ENCODE measurements at places on chromosomes 5 and 9.

DNA sequence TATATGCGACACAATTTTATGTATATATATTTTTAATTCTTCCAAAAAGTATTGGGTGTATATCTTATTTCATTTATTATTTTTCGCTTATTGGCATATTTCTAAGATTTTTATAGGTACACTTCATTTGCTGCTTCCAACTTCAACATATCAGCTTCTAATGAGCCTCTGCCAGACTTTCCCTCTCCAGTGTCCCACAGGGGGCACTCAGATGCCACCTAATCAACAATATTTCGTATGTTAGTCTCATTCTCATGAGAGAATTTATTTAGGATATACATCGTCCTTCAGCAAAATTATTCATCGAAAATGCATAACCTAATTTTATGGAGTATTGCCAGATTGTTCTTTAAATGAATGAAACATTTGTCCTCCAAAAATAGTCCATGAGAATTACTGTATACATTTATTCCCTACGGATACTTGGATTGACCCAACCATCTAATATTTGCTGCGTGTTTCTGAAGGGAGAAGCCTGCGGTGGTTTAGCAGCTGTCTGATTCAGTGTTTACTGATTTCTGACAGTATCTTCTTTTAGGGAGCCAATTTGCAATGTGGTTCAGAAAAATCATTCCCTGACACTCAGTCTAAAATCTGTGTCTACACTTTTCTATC lies 100.6 kb upstream of the SELENOP start:
- H3K4me3 ChIP-seq = no peak overlapping the region
- DNase-seq = peak; percentile 16
- H3K4me1 ChIP-seq = no peaks in the 10 kb centered on the region
- no peaks in the 10 kb centered on the region for H3K36me3 ChIP-seq
- H3K27me3 ChIP-seq = peaks cover 27% of the 10 kb centered on the region

- peak overlapping the region; percentile 71 for H3K27ac ChIP-seq
- peak; percentile 36 for DNase-seq
- no peaks in the 10 kb centered on the region for H3K36me3 ChIP-seq
- no peaks in the 10 kb centered on the region for H3K27me3 ChIP-seq
- peaks cover 19% of the 10 kb centered on the region for H3K4me1 ChIP-seq
Observed at GRCh38 chr9:589723-590122, 251.8 kb upstream of the DMRT1 start.

DNA sequence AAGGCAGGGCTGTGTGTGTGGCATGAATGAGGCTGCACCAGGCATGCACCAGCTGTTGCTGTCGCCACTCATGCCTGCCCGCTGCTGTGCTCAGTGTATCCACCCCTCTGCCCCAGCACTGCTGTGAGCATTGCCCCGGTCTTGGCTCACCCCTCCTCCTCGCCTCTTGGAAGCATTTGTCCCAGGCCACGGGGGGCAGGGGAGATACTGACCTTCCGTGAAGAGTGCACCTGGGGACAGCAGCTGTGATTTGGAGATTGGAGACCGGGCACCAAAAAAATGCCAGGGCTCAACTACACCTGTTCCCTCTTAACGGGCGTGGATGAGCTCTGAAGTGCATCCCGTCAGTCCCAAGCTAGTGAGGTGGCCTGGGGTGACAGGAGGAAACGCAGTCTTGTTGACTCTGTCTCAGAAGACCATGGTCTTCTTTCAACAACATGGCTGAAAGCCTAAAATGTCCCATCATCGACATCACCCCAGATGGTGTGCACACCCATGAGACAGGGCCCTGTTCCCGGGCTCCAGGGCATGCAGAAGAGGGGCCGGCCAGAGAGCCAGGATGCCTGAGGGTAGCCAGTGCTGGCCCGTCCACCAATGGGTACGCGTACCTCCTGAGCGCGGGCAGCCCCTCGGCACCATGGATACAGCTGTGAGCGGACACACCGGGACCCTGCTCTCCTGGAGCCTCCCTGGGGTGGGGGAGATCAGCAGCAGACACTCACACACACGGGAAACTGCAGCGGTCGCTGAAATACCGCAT lies 115.8 kb downstream of the COL5A1 start:
- no peak overlapping the region for H3K27ac ChIP-seq
- H3K4me3 ChIP-seq = no peak overlapping the region
- H3K27me3 ChIP-seq = no peaks in the 10 kb centered on the region
- no peaks in the 10 kb centered on the region for H3K4me1 ChIP-seq
- DNase-seq = no peak

DNA sequence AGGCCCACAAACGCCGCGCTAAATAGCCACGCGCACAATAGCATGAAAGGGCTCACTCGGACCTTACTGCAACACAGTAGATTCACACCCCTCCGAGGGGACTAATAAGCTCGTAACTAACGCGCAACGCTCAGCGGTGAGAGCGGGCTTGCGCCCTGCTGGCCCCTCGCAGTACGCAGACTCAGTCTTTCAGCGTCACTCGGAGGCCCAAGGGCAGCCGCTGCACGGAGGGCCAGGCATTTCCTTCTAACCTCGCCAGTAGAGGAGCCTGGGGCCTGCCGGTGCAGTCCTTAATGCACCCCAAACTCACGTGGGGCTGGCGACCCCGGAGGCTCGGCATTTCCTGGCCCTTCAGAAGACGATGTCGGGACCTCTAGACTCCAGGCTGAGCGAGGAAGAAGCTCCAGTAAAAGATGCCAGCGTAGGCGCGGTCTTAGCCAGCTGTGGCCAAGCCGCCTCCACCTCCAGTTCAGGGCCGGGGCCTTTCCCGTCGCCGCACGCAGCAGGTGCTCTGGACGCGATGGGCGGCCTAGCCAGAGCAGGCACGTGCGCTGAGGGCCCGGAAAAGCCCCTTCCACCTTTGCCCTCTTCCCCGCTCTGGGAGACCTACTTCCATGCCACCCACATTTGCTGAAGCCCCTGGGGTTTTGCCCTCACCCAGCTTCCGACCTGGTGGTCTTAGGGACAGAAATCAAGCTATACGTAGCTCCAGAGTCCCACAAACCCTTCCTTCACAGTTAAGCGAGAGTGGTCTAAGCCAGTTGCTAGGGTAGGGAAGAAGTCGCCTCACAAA lies 38.3 kb upstream of the TIFAB start:
- H3K4me1 ChIP-seq = peaks cover 46% of the 10 kb centered on the region
- peaks cover 100% of the 10 kb centered on the region for H3K27me3 ChIP-seq
- peak; percentile 60 for DNase-seq
- no peak overlapping the region for H3K27ac ChIP-seq
- H3K36me3 ChIP-seq = no peaks in the 10 kb centered on the region

DNA sequence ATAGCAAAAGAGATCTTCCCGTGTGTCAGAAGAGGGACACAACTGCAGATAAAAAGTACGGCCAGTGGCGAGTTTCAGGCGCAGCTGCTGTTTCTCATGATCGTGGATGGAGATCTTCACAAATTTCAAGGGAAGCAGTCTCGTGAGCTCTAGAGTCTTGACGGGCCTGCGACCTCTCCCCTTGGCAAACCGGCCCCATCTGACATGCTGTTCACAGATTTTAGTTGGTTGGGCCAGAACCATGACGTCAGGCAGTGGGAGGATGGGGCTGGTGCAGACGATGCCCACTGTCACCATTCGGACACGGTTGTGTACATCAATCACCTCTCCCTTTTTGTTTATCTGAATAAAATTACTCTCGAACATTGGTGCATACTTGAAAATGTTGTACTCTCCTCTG lies 396 bp downstream of the GARIN3 start:
- no peaks in the 10 kb centered on the region for H3K27me3 ChIP-seq
- DNase-seq = no peak
- H3K4me3 ChIP-seq = no peak overlapping the region
- no peaks in the 10 kb centered on the region for H3K36me3 ChIP-seq
- H3K27ac ChIP-seq = no peak overlapping the region
- no peaks in the 10 kb centered on the region for H3K4me1 ChIP-seq

GRCh38 chr5:78527925-78528324 lies 120.6 kb downstream of the LHFPL2 start:
- no peak for DNase-seq
- no peak overlapping the region for H3K27ac ChIP-seq
- no peaks in the 10 kb centered on the region for H3K27me3 ChIP-seq
